ENCODE measurements at places on chromosomes 5 and 9. TPM values are rescaled to one million over a fixed set of nuclear protein-coding genes. Genes with fewer than 3 reads are reported as not detected.

DNA sequence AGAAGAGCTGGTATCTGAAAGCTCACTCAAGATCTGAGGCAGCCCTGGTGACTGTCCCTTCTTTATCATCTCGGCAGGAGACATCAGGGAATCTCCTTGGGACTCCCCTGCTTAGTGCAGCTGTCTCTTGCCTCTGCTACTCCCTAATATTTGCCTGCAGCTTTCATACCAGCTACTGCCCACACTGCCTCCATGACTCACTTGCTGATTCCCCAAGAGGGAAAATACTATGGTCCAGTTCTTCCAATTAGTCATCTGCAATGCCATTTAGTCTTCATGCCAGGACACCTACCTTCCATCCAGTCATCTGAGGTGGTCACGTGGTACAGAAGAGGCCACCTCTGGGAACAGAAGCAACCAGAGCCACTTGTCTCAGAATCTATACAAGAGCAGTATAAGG lies 270.8 kb downstream of the NTRK2 start:
- DNase-seq, result peak; percentile 93

- DNase-seq, result no peak
These were observed 71.1 kb downstream of the LPAR1 start for GRCh38 chr9:110967196-110967595.

- DNase-seq, result peak; percentile 73
These were observed 60.3 kb downstream of the TTC39B start for GRCh38 chr9:15246708-15247107.

DNA sequence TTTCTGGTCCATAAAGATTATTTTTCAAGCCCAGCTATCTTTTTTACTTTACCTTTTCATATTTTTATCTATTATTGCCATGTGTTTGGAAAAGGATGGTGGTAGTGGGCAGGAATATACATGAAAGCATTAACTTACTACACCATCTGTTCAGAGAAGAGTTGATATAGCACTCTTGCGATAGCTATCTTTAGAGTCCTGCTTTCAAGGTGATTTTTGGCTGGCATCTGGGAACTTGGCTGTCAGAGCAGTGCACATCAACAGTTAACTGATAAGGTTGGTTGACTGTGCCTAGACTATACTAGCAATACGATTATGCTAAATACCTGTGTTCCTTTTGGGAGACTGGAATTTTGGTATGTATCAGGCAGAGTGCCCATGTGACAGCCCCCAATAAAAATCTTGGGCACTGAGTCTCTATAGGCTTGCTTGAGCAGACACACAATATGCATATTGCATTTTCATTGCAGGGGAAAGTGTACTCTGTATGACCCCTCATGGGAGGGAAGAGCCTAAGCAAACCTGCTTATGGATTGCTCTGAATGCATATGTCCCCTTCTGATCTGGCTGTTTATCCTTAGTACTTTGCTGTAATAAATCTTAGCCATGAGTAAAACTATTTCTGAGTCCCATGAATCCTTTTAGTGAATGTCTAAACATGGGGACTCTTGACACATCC lies 227.6 kb upstream of the C9orf72 start:
- no peak for DNase-seq

ADAMTS16 gene
- not detected for polyA plus RNA-seq

GRCh38 chr5:148224117-148224742 lies 14.1 kb upstream of the MARCOL start:
- peak; percentile 94 for DNase-seq

DBN1 gene
- 78.7 TPM for polyA plus RNA-seq

- peak; percentile 89 for DNase-seq
These were observed 105.7 kb downstream of the SPOCK1 start for GRCh38 chr5:137393196-137393993.

GABRG2 gene
- polyA plus RNA-seq, result not detected

All from foreskin keratinocyte (primary cell).